ENCODE measurements at places on chromosomes 4 and X. TPM values are rescaled to one million over a fixed set of nuclear protein-coding genes. Genes with fewer than 3 reads are reported as not detected.

DNA sequence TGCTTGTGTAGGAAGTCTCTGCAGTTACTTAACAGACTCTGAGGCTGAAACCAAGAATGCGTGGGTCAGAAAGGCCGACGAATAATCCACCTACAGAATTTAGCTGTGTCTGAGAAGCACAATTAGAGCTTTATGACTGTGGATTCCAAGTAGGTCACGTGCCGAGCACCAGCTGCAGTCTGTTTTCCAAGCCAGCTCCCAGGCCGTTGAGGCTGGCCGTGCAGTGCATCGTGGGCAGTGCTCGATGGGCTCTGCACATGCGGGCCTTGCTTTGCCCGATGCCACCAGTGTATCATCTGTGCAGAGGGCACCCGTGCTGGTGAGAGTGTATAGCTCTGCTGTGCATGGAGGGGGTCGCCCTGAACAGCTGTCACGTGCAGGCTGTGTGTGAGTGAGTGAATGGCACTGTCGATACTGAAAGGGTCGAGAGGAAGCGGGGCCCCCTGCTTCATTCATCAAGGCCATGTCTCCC lies 67.5 kb upstream of the CLDN34 start:
- H3K27ac ChIP-seq = no peak overlapping the region
- H3K27me3 ChIP-seq = no peaks in the 10 kb centered on the region
- H3K36me3 ChIP-seq = no peaks in the 10 kb centered on the region
- DNase-seq = no peak
- no peaks in the 10 kb centered on the region for H3K4me1 ChIP-seq

DNA sequence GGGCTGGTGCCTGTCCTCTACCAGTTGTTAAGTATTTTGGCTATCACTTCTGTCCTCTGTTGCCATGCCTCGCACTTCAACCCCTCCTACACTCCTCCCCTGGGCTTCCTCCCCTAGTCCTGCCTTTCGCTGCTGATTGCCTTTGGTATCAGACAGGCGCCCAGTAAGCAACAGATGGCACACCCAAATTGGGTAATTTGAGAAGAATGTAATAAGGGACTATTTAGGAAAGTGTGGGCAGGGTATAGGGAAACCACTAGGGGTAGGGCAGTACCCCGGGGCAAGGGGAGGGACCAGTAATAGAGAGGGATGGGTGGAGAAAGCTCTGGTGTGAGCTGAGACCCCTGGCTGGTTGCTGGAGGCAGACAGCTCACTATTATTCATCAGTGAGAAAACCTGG lies 172.7 kb upstream of the USP9X start:
- no peak for DNase-seq
- no peaks in the 10 kb centered on the region for H3K36me3 ChIP-seq
- H3K27me3 ChIP-seq = peaks cover 9% of the 10 kb centered on the region
- H3K4me1 ChIP-seq = no peaks in the 10 kb centered on the region
- no peak overlapping the region for H3K4me3 ChIP-seq

- H3K27ac ChIP-seq = no peak overlapping the region
- H3K4me3 ChIP-seq = no peak overlapping the region
- no peak for DNase-seq
- H3K4me1 ChIP-seq = peaks cover 13% of the 10 kb centered on the region
- H3K36me3 ChIP-seq = no peaks in the 10 kb centered on the region
These were observed 4.6 kb downstream of the TXK start for GRCh38 chr4:48129307-48130014.

STBD1 gene
- polyA plus RNA-seq = 3.6 TPM

NXF2B gene
- 0.23 TPM for polyA plus RNA-seq

FABP2 gene
- not detected for polyA plus RNA-seq

All from pancreas (tissue), 10 donors.